Activated T-cell treated with anti-CD3 and anti-CD28 coated beads, Interleukin-2, amount 50 U/mL, for 72 hours (primary cell): ENCODE measurements at places on chromosomes 3 and 15. TPM values are rescaled to one million over a fixed set of nuclear protein-coding genes. Genes with fewer than 3 reads are reported as not detected.

GRCh38 chr3:196652961-196653795 lies 13.7 kb downstream of the NRROS start:
- no peak for DNase-seq

GRCh38 chr15:68431037-68431791 lies 749 bp downstream of the ITGA11 start:
- DNase-seq: no peak

DNA sequence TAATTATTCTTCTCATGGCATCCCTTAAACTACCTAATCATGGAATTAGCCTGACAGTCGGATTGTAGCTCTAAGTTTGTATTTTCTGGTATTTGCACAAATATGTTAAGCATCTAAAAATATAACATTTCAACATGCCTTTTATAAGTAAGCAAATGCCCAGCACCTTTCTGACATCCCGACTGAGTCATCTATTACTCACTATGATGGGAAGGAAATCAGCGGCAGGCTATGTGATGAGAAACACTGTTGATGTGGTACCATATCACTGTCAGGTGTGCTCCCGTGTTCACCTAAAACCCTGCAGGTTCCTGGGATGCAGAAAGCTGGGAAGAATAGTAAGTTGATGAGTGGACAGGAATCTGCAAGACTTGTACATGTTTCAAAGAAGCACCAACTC lies 367.8 kb upstream of the IL12A start:
- no peak for DNase-seq

DNA sequence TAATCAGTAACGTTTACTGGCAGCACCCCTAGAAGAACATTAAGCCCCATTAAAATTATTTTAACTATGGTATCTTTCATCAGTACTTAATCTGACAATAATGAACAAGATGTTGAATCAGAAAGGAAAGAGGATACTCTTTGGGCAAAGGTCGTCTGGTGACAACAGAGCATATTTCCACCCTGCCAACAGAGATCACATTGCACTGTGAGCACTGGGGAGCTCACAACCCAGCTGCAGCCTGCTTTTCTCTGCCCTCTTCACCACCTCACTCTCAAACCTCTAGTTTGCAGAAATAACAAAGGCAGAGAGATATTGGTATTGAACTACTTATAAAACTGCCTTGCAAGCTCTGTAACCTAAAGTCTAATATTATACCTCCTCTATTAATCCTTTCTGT lies 130.0 kb downstream of the FBN1 start:
- DNase-seq: no peak

GRCh38 chr15:42619656-42620371 lies 44.4 kb downstream of the STARD9 start:
- no peak for DNase-seq

EXD1 gene
- not detected for total RNA-seq

GRCh38 chr3:57154470-57155309 lies 10.5 kb downstream of the IL17RD start:
- no peak for DNase-seq

ARNT2 gene
- total RNA-seq: 0.07 TPM

- no peak for DNase-seq
Measured at GRCh38 chr3:136954980-136955780, 2.6 kb upstream of the IL20RB start.

- DNase-seq: no peak
Measured at GRCh38 chr3:40312661-40313226, 3.2 kb downstream of the EIF1B start.

DNA sequence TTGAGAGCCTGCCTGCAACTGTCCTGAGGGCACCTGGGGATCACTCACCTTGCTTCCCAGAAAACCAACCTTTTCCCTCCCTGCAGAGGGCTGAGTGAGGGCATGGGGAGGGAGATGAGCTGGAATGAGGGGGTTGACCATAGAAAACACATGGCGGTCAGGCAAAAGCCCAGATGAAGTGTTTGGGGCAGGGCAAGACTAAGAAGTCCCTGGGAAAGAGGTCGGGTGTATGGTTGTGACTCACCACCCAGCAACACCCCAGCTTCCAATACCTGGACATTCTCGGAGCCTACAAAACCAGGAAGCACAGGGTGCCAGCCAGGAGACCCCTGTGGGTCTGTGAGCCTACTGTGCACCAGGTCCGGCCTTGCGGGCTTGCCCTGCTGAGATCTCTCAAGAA lies 95.3 kb upstream of the ATP2B2 start:
- DNase-seq: no peak

DNA sequence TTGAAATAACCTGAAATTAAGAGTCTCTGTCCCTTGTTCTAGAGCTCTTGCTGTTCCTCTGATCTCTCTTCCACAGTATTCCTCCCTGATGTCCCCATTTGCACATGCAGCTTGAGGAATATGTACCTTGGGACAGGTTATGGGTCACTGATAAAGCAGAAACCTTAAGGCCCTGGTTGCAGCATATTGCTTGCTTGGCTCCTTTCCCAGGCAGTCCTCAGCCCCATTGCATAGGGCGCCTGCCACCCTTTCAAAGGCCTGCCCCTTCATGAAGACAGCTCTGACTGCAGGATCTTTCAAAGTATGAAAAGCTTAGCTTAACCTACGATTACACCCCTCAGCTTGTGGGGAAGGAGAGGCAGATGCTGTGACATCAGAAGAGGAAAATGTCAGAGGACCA lies 51.6 kb downstream of the WDR76 start:
- no peak for DNase-seq

GRCh38 chr15:62758952-62759349 lies 283.6 kb upstream of the TPM1 start:
- DNase-seq: no peak

- DNase-seq: no peak
Measured at GRCh38 chr3:3192286-3192675, 12.8 kb upstream of the CRBN start.

DNA sequence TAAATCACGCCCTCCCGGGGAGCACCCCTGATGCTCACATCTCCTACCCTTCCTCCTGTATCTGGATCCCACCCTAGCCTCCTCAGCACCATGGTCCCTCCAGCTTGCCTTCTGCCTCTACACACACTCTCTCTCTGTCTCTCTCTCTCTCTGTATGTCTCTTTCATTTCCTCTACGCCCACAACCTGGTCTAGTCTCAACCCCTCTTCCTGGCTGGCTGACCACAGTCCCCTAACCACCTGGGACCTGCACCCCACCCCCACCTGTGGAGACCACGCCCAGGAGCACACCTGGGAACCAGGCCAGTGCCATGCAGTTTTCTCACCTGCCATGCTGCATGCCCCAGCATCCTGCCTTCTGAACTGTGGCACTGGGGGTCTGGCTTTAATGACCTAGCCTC lies 4.0 kb upstream of the CFAP100 start:
- DNase-seq: no peak

DNA sequence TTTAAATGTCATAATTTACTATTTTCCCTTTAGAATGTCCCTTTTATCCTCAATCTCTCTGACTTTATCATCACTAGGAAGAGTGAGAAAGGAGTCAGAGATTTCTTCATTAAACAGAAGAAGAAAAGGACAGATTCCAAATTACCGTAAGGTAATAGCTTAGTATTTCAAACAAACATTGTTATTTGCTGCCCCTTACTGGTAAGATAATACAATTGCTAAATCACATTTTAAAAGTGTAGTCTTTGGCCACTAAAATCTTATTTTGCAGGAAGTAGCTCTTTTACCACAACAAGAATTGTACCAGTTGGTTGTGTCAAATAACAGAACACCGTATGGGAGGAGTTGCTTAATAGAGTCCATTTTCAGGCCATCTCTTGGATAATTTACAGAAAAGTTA lies 53.7 kb downstream of the CGGBP1 start:
- DNase-seq: no peak

- DNase-seq: peak; percentile 7
Measured at GRCh38 chr15:92277776-92278175, 115.9 kb upstream of the ST8SIA2 start.

HRH1 gene
- 4.6 TPM for total RNA-seq

GPR62 gene
- 0.10 TPM for total RNA-seq

DNA sequence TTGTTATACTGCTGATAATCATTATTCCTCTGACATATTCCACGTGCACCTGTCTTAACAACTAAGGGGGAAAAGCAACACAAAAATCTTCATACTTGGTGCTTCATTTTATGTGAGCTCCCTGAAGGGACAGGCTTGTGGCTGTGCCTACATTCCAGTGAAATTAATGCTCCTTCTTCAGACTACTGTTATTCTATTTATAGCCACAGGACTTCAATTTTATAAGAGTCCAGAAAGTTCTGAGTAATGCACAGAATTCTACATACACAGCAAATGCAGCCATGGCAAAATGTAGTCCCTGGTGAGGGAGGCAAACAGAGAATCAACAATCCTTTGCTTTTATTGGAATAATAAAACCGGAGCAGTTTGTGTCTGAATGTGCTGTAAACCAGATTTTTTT lies 417.1 kb downstream of the RBMS3 start:
- DNase-seq: no peak

DNA sequence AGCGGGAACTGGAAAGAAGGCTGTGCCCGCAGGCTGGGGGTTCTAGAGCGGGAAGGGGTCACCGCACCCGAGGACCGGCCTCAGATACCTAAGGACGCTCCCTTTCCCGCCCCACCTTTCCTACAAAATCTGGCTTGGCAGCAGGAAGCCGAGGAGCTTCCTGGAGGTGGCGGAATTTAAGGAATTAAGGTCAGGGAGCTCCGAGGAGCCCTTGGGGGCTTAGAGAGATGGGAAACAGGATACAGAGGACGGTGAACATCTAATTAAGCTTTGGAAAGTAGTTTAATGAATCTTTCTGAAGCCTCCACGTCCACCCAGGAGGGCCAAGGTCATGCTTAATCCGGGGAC lies 507 bp upstream of the AP3B2 start:
- no peak for DNase-seq

DNA sequence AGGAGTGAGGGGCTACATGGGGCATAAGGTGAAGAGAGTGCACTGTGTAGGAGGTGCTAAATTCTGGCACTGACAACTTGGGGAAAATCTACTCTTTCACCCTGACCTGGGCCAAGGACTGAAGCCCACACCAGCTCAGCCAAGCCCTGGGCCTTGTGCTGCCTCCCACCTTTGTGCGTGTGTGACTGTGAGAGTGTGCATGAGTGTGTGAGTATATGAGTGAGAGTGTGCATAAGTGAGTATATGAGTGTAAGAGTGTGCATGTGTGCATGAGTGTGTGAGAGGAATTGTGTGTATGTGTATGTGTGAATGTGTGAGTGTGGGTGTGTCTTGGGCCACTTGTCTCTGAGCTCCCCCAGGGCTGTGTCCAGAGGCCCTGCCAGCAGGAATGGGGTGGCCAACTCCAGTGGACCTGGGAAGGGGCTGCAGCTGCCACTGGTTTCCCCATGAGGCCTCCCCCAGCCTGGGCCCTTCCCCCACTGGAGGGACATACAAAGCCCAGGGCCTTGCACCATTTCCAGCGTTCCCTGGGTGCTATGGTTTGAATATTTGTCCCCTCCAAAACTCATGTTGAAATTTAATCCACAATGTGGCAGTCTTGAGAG lies 15.2 kb downstream of the C3orf22 start:
- no peak for DNase-seq

CHST13 gene
- not detected for total RNA-seq

GRCh38 chr15:70316059-70316600 lies 218.4 kb upstream of the TLE3 start:
- DNase-seq: no peak

KPNA1 gene
- 54.3 TPM for total RNA-seq

DNA sequence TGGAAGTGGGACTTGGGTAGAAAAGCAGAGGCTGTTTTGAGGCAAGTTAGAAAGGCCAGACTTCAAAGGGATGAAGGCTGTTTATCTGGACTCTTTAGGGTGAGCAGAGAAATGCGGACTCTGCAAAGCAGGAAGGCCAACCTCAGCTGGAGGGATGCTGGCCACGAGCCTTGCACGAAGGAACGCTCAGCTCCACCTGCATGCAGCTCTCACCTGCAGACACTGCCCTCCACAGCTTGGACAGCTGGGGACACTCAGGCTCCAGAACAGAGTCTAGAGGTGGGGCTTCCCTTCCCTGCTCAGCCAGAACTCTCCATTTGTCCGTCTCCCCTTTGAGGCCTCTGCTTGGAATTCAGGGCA lies 229.7 kb downstream of the ADAMTS17 start:
- DNase-seq: no peak

MYRIP gene
- total RNA-seq: not detected

ECE2 gene
- not detected for total RNA-seq

GRCh38 chr3:70816346-70816745 lies 503.9 kb upstream of the MDFIC2 start:
- no peak for DNase-seq

GRCh38 chr15:31402511-31403056 lies 75.9 kb downstream of the KLF13 start:
- DNase-seq: no peak

GRCh38 chr3:170862618-170863374 lies 7.2 kb downstream of the RPL22L1 start:
- DNase-seq: no peak

DNA sequence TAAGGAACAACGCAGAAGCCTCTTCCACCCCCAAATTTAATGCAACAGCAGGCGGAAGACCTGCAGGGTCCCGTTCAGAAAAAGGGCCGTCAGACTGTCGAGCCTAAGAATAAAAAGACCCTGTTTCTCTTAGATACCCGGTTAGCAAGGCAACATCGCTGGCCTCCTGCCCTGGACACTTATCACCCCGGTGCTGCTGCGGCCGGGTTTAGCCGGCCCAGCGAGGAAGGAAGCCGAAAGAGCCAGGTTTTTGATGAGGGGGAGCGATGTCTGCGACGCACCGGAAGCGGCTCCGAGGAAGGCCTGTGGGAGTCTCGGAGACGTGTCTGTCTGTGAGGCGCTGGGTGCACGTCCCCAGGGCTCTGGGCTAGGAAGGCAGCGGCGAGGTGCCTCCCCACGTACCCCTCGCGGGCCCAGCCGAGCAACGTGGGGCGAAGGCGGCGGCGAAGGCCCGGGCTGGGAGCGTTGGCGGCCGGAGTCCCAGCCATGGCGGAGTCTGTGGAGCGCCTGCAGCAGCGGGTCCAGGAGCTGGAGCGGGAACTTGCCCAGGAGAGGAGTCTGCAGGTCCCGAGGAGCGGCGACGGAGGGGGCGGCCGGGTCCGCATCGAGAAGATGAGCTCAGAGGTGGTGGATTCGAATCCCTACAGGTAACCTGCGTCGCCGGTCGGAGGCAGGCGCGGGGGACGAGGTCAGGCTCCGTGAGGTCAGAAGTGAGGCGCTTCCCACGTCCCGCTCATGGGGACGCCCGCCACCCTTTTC lies at the start of gene UBA5:
TSS of gene UBA5 (plus strand) at position 278 of the 759 bp plus-strand sequence. CDS start at position 487, 209 bp downstream.
- peak; percentile 80 for DNase-seq

GRCh38 chr3:108724101-108724500 lies 33.1 kb downstream of the RETNLB start:
- no peak for DNase-seq
